ENCODE measurements at places on chromosomes 4 and X.

GRCh38 chrX:114097427-114097826 lies 486.5 kb upstream of the HTR2C start:
- H3K4me3 ChIP-seq, result no peak overlapping the region
- no peak overlapping the region for H3K27ac ChIP-seq
- no peaks in the 10 kb centered on the region for H3K4me1 ChIP-seq
- H3K36me3 ChIP-seq, result no peaks in the 10 kb centered on the region

GRCh38 chr4:11805842-11806241 lies 377.1 kb upstream of the HS3ST1 start:
- H3K27me3 ChIP-seq, result no peaks in the 10 kb centered on the region
- no peak for DNase-seq
- H3K4me1 ChIP-seq, result no peaks in the 10 kb centered on the region
- no peak overlapping the region for H3K27ac ChIP-seq

DNA sequence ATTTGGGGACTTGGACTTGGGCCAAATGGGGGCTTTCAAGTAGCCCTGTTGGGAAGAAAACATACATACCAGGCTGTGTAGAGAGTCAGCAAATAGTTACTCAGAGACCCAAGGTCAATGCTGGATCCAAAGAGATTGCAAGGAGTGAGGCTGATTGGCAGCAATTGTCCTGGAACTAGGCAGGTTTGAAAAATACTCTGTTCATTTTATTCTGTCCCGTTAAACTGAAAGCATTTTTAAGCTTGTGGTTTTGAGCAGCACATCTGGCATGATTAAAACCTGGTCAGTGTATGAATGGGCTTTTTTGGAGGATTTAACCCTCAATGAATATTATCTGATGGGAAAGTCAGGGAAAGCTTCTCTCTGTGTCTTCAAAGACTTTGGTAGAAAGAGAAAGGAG lies 294.3 kb upstream of the BOD1L1 start:
- H3K27ac ChIP-seq, result no peak overlapping the region
- no peaks in the 10 kb centered on the region for H3K4me1 ChIP-seq
- H3K4me3 ChIP-seq, result no peak overlapping the region
- peaks cover 5% of the 10 kb centered on the region for H3K36me3 ChIP-seq
- DNase-seq, result no peak

- H3K4me1 ChIP-seq, result no peaks in the 10 kb centered on the region
- no peak overlapping the region for H3K27ac ChIP-seq
- H3K4me3 ChIP-seq, result no peak overlapping the region
- H3K36me3 ChIP-seq, result peaks cover 6% of the 10 kb centered on the region
- no peaks in the 10 kb centered on the region for H3K27me3 ChIP-seq
Measured at GRCh38 chrX:99461223-99461622, 948.9 kb downstream of the PCDH19 start.

DNA sequence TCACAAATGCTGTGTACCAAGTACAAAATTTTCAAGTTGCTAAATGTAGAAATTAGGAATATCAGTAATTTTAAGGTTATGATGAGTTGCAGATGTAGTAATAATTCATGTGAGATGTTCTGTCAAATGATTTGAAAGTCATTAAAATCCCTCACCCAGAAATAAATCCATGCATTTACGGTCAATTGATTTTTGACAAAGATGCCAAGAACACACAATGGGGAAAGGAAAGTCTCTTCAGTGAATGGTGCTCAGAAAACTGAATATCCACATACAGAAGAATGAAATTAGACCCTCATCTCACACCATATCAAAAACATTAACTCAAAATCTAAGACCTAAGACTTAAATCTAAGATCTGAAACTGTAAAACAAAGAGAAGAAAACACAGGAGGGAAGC lies 12.9 kb upstream of the BMPR1B start:
- H3K27ac ChIP-seq, result no peak overlapping the region
- no peak for DNase-seq
- H3K27me3 ChIP-seq, result peaks cover 20% of the 10 kb centered on the region
- no peaks in the 10 kb centered on the region for H3K36me3 ChIP-seq
- H3K4me1 ChIP-seq, result no peaks in the 10 kb centered on the region

GRCh38 chr4:100206850-100207249 lies 16.6 kb upstream of the DDIT4L start:
- H3K4me3 ChIP-seq, result no peak overlapping the region
- no peak for DNase-seq
- H3K27ac ChIP-seq, result no peak overlapping the region
- no peaks in the 10 kb centered on the region for H3K36me3 ChIP-seq

GRCh38 chrX:129512409-129512808 lies 10.9 kb downstream of the SMARCA1 start:
- DNase-seq, result no peak
- H3K36me3 ChIP-seq, result no peaks in the 10 kb centered on the region
- H3K27ac ChIP-seq, result no peak overlapping the region
- H3K27me3 ChIP-seq, result peaks cover 13% of the 10 kb centered on the region
- no peak overlapping the region for H3K4me3 ChIP-seq

DNA sequence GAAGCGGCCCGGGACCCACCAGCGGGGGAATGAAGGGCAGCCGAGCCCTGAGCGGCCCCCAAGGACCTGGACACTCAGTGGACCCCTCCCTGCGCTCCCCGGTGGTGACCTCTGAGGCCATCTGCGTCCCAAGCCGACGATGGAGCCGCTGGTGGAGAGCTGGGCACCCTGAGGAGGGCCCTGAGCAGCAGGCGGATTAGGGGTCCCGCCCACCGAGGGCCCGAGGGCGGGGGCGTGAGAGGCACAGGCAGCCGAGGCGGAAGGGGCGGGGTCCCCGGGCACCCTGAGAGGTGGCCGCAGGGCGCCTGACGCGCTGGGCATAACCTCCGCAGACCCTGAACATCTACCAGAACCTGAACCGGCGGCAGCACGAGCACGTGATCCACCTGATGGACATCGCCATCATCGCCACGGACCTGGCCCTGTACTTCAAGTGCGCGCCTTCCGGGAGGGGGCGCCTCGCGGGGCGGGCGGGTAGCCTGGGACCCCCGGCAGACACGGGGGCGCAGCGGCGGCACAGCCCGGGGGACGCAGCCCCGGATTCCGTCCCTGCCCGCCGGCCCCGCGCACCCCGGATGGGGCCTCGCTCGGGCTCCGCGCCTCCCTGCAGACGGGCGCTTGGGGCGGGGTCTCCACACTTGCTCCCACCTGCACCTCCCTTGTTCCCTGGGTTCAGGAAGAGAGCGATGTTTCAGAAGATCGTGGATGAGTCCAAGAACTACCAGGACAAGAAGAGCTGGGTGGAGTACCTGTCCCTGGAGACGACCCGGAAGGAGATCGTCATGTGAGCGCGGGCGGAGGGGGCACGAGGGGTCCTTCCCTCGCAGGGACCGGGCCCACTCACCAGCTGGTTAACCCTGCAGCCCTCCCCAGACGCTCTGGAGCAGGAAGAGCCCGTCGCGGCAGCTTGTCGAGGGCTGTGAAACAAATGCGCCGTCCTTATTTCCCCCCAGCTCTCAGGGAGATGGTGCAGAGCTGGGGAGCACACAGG lies 10.3 kb downstream of the ATP5ME start:
- H3K36me3 ChIP-seq, result no peaks in the 10 kb centered on the region
- peak overlapping the region; percentile 56 for H3K27ac ChIP-seq
- peak overlapping the region; percentile 85 for H3K4me3 ChIP-seq
- no peaks in the 10 kb centered on the region for H3K27me3 ChIP-seq

DNA sequence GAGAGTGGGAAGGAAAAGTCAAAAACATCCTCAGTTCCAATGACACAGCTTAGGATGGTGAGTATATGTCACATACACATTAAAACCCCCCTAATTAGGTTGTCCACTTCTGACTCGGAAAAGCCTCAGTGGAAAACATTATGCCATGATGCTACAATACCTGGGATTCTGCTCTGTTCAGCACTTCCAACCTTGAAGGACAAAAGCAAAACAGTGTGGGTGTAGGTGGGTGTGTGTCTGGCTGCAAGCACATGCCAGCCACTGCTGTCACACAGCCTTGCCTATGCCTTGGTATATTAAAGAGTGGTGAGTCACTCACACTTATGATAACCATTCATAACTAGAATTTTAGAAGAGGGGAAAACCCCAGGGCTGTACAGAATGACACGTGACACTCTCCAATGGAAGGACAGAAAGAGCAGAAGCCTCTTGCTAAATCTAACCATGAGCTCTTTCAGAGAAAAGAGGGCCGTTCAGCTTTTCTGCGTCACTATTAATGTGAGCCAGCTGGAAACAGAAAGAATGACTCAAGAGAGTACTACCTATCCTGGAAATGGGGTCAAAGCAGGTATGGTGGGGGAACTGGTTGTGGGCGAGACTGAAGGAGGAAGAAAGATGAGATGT lies 159.6 kb downstream of the TET2 start:
- peaks cover 38% of the 10 kb centered on the region for H3K4me1 ChIP-seq
- DNase-seq, result peak; percentile 83
- no peaks in the 10 kb centered on the region for H3K27me3 ChIP-seq
- peak overlapping the region; percentile 90 for H3K27ac ChIP-seq
- peaks cover 29% of the 10 kb centered on the region for H3K36me3 ChIP-seq
- H3K4me3 ChIP-seq, result peak overlapping the region; percentile 68

- no peak overlapping the region for H3K4me3 ChIP-seq
- no peaks in the 10 kb centered on the region for H3K27me3 ChIP-seq
- peaks cover 43% of the 10 kb centered on the region for H3K4me1 ChIP-seq
- no peak overlapping the region for H3K27ac ChIP-seq
- no peak for DNase-seq
- peaks cover 22% of the 10 kb centered on the region for H3K36me3 ChIP-seq
Measured at GRCh38 chr4:165328101-165328425, 594 bp downstream of the MSMO1 start.

- no peaks in the 10 kb centered on the region for H3K4me1 ChIP-seq
- no peaks in the 10 kb centered on the region for H3K36me3 ChIP-seq
- H3K27me3 ChIP-seq, result no peaks in the 10 kb centered on the region
- H3K27ac ChIP-seq, result no peak overlapping the region
- no peak overlapping the region for H3K4me3 ChIP-seq
Measured at GRCh38 chr4:138595731-138596460, 353.7 kb upstream of the SLC7A11 start.

DNA sequence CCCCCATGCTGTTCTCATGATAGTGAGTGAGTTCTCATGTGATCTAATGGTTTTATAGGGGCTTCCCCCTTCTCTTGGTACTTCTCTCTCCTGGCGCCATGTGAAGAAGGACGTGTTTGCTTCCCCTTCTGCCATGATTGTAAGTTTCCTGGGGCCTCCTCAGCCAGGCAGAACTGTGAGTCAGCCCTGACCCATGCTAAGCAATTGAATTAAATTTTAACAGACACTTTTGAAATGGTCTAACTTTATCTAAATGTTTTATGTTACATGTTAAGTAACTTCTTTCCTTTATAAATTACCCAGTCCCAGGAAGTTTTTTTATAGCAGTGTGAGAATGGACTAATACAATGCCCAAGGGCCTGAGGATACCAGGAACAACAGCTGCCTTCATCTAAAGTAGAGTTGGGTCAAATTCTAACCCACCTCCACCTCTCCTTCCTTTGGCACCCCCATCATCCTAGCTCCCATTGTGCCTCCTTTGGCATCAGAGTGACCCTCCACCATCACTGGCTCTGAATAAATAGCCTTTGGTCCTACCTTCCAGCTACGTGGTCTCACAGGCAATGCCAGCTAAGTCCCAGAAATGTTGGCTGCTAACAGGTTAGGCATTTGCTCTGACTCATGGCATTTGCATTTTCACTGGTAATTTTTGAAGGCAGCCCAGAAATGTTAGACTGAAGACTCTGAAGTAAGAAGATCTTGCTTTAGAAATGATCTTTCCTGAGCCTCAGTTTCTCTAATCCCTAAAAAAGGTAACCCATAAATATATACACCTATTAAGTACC lies 182.1 kb downstream of the MOSPD2 start:
- no peak overlapping the region for H3K27ac ChIP-seq
- no peak for DNase-seq
- no peak overlapping the region for H3K4me3 ChIP-seq
- no peaks in the 10 kb centered on the region for H3K4me1 ChIP-seq
- H3K27me3 ChIP-seq, result peaks cover 10% of the 10 kb centered on the region

DNA sequence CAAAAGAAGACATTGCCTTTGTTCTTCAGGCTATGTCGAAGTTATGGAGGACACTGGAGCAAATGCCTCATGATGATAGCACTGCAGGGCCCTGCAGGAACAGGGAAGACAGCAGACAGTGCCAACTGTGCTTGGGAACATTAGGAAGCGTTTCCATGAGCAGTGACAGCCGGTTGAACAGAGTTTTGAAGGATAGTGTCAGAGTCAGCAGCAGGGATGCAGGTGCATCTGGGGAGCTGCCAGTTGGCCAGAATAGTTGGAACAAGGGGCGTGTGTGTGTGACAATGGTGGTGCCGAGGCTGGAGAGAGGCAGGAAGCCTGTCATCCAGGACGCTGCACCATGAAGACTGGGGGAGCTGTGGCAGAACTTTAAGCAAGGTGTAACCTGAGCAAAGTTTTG lies 88.6 kb downstream of the SHROOM3 start:
- no peak overlapping the region for H3K4me3 ChIP-seq
- H3K4me1 ChIP-seq, result no peaks in the 10 kb centered on the region
- no peak for DNase-seq

DNA sequence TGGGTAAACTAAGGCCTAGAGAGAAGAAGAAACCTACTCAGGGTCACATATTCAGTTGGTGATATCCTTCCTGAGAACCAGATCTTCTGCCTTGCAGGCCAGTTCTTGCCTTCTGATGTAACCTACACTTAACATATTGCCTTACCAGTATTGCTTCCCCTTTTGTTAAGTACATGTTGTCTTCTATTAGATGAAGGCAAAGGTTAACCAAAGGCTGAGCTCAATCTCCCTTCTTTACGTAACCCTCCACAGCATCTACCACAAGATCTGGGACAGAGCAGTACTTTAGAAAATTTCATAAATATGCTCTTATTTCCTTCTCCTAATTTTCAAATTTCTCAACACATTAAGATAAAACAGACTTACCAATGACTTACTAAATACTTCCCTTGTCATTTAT lies 474.4 kb downstream of the SH2D1A start:
- no peak overlapping the region for H3K4me3 ChIP-seq
- H3K4me1 ChIP-seq, result no peaks in the 10 kb centered on the region
- no peak overlapping the region for H3K27ac ChIP-seq
- H3K27me3 ChIP-seq, result peaks cover 7% of the 10 kb centered on the region
- H3K36me3 ChIP-seq, result no peaks in the 10 kb centered on the region

- no peaks in the 10 kb centered on the region for H3K4me1 ChIP-seq
- no peak overlapping the region for H3K27ac ChIP-seq
- H3K4me3 ChIP-seq, result no peak overlapping the region
- no peaks in the 10 kb centered on the region for H3K27me3 ChIP-seq
- H3K36me3 ChIP-seq, result no peaks in the 10 kb centered on the region
Measured at GRCh38 chr4:78704981-78705683, 71.0 kb upstream of the BMP2K start.

GRCh38 chr4:129543299-129543698 lies 447.3 kb downstream of the C4orf33 start:
- no peaks in the 10 kb centered on the region for H3K36me3 ChIP-seq
- H3K27ac ChIP-seq, result no peak overlapping the region
- H3K4me3 ChIP-seq, result no peak overlapping the region
- DNase-seq, result no peak
- H3K27me3 ChIP-seq, result no peaks in the 10 kb centered on the region

DNA sequence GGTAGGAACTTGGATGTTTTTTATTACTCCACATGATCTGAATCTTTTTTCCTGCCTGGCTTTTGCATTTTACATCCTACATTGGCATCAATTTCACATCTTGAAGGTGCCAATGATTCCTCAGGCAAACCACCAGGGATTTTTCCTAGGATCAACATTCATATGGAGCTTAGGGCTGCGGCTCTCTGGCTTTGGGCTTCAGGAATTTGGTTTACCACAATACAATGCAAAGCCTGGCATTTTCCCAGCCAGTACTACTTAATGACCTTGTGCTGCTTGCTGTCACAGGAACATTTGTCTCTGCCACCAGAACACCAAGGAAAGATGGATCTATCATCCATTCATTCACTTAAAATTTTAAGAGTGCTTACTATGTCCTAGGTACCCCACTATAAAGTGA lies 180.7 kb downstream of the PDGFC start:
- DNase-seq, result no peak
- no peak overlapping the region for H3K4me3 ChIP-seq
- no peaks in the 10 kb centered on the region for H3K27me3 ChIP-seq
- H3K36me3 ChIP-seq, result no peaks in the 10 kb centered on the region

Data from natural killer cell treated with Interleukin-12 subunit alpha and Interleukin-12 subunit beta and Interleukin-15 and Interleukin-18, amount 100 ng/mL, for 72 hours (primary cell).